ENCODE measurements at places on chromosomes 12 and 14.

DNA sequence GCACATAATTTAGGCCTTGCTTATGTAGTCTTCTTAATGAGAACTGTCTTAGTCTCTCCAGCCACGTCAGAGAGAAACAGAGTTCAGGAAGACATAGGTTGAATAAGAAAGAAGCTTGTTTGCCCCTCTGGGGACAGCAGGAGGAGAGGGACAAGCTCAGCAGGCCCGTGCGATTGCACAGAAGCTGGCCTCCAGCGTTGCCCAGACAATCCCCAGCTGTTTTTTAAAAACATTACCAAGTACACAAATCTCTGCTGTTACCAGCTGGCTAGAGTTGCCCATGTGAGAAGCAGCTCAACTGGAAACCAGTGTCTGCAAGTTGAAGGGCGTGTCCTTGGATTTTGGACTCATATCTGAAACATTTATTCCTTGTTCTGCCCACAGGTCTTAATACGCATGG lies 232.6 kb downstream of the EFCAB11 start:
- DNase-seq, result no peak

- DNase-seq, result no peak
These were observed 10.5 kb upstream of the BCL11B start for GRCh38 chr14:99282261-99283050.

DNA sequence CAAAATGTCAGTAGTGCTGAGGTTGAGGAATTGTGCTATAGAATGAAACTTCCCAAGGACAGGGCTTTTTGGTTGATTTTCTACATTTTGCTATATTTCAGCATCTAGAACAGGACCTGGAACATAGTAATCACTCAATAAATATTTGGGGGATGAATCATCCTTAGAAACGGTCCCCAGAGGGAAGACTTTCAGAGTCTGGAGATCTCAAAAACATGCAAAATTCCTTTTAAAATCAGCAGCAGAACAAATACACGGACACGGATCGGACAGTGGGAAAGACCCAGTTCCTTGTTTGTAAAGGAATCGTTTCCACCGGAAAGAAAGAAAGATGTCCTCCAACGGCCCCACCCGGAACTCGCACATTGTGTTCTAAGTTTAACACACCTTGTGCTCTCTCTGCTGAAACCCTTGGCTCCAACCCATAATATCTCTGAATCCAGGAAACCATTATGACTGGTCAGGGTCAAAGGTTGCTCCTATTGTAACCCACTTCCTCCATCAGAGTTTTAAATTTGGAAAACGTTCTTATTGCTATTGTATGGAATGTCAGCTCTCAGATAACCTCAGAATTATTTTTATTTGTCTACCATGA lies 617.2 kb downstream of the MED13L start:
- DNase-seq, result no peak

DNA sequence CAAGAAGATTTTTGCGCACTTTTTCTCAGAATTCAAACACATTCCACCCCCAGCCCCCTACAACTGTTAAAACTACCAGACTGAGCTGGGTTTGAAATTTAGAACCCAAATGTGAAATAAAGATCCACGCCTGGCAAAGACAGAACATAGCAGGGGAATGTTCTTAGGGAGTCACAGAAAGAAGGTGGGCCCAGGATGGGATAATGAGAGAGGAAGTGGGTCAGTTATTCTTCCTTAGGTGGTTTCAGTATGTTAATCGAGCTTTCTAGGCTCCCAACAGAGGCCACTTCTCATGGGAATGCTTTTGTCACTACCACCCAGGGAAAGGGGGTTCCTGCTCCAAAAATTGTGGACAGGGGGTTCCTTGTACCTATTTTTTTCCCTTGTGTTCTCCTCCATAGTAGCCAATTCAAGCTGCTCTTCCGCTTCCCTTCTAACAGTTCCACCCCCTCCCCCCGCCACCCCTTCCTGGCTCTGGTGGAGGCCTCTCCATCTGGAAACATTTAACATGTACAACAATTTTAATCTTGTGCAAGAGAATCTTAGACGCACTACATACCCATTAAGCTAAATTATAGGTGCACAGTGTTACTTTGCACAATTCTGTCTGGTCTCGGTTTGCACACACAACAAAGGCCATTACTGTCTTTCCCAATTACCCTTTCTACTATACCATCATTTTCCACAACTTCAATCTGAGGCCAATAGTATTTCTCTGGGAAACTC lies 218.1 kb downstream of the MON2 start:
- DNase-seq, result no peak
